ENCODE measurements at places on chromosomes 7 and 10.

- peak; percentile 95 for DNase-seq
Observed at GRCh38 chr10:50624866-50625501, 1.2 kb upstream of the SGMS1 start.

DNA sequence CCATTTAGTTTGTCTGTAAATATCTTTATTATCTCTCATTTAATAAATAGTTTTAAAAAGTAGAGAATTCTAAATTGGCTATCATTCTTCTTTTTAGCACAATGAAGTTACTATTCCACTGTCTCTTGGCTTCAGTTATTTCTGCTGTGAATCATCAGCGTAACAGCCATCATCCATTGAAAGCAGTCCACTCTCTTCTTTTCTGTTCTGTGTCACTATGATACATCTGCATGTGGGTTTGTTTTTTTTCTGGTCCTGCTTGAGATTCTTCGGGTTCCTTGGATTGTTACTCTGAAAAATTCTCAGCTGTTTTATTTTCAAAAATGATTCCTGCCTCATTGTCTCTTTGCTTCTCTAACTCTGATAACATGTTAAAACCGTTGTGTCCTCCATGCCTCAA lies 52.5 kb downstream of the CSGALNACT2 start:
- no peak for DNase-seq

DNA sequence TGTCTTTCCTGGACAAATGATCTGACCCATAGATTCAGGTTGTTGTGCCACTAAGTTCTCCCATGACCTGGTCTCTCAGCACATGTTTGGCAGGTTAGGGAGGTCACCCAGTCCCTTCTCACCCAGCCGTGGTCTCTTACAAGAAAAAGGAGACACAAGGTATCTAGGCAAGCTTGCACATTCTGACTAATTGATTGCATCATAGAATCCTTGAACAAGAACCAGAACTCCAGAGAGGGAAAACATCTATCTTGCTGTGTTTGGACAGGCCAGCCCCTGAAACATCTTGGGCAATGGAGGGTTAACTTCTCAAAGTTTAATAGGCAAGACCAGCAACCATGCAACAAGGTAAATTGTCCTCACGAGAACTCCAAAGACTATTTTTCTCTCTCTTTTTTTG lies 8.5 kb upstream of the HK1 start:
- DNase-seq, result no peak

DNA sequence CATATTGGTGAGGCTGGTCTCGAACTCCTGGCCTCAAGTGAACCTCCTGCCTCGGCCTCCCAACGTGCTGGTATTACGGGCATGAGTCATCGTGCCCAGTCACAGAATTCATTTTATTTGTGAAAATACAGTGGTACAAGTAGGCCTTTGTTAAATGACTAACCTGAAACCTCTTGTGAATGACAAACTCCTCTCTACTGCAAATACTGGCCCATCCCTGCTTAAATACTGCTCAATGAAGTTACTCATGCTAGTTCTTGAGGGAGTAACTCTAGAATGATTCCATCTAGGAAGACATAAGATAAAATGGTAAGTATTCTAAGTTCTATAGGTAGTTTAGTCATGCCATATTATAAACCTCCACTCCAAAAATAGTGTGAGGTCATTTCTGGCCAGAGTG lies 80.7 kb downstream of the UBE2H start:
- DNase-seq, result no peak

- DNase-seq, result no peak
Observed at GRCh38 chr10:34811968-34812514, 3.1 kb downstream of the PARD3 start.

DNA sequence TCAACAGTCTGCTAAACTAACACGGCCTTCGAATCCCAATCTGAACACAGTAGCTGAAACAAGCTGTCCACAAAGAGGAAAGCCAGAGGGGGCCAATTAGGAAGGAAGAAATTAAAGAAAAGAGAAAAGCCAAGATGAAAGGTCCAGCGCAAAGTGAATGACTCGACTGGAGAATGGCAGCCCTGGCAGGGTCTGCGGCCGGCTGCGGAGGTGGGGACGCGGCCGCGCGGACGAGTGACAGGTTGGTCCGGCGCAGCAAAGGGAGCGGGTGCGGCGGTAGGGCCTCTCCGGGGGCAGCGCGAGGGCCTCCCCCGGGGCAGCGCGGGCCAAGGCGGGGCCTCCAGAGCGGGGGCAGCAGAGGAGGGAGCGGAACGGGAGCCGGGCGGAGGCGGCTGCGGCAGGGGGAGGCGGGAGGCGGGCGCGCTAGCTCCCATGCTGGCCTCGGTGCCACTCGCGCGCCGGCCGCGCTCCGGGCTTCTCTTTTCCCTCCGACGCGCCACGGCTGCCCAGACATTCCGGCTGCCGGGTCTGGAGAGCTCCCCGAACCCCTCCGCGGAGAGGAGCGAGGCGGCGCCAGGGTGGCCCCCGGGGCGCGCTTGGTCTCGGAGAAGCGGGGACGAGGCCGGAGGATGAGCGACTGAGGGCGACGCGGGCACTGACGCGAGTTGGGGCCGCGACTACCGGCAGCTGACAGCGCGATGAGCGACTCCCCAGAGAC lies at the start of gene VWC2:
TSS of gene VWC2 (plus strand) at position 421 of the 718 bp plus-strand sequence. CDS start 1,798 bp downstream, outside the sequence.
- no peak for DNase-seq

DNA sequence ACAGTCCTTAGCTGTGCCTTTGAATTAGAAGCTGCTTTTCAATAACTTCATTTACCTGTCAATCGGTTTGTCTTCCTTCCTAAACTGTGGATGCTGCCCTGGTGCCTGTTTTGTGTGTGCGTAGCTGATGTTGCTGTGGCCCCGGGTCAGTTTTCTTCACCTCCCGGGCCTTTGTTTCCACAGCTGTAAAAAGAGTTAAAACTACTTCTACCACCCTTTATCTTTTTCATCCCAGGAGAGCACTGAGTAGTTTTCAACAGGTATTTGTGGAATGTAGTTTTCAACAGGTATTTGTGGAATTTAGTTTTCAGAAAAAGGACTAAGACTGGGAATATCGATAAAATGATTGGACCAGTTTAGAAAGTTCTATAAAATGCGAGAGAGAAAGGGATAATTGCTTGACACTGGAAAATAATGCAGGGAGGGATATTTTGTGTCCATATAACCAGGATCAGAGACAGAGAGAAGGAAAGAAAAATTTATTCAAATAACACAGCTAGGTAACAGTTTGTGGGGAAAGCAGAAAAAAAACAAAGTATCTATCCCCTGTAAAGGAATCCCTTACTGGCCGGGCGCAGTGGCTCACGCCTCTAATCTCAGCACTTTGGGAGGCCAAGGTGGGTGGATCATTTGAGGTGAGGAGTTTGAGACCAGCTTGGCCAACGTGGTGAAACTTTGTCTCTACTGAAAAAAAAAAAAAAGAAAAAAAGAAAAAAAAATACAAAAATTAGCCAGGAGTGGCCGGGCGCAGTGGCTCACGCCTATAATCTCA lies 15.9 kb upstream of the IGF2BP3 start:
- no peak for DNase-seq

DNA sequence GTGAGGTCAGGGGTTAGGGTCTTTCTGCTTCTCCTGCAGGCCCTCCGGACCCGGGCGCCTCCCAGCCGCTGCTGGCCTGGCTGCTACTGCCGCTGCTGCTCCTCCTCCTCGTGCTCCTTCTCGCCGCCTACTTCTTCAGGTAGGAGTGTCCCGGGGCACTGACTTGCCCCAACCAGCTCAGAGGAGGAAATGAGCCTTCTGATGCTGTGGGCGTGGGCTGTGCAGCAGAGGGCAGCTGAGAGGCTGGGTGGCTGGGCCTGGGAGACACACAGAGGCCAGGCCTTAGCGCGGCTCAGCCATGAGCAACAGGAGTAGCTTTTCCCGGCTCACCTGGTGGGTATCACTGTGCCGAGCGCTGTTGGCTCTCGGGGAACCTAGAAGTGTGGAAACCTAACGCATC lies 78.9 kb downstream of the MKI67 start:
- DNase-seq, result no peak

DNA sequence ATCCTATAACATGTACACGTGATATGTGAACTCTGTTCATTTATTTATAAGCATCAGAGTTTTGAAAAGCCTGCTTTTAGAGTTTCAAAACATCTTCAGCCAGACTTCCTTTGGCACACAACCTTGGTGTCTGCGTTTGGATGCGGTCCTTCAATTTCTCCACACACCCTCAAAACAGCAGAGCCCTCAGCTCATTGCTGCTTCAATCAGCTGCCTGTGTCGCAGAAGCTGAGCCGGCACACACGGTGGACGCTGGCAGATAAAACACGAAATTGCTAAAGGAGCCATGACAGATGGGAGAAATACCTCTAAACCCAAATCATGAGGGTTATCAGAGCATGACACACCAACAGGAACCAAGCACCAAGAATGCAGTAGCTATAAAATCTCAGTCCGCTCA lies 396.4 kb upstream of the AKR1E2 start:
- DNase-seq, result no peak

- no peak for DNase-seq
Observed at GRCh38 chr7:140541513-140542227, 62.4 kb upstream of the MKRN1 start.

DNA sequence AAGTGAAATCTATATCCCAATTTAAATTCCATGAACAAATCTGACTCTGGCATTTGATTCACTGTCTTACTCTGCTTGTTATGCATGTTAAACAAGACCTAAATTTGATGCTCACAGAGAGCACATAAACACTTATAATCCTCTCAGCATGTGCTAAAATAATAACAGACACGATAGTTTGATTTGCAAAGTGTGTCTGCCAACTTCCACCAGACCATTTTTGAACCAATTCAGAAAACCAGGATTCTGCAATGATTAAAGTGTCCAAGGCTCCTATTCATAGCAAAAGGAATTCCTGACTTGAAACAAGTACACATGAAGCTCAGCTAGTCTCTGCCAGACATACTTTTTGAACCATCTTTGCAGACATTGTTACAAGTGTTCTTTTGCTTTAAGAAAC lies 11.2 kb downstream of the RBM20 start:
- no peak for DNase-seq

- no peak for DNase-seq
Observed at GRCh38 chr10:29163746-29164145, 125.1 kb upstream of the LYZL1 start.

DNA sequence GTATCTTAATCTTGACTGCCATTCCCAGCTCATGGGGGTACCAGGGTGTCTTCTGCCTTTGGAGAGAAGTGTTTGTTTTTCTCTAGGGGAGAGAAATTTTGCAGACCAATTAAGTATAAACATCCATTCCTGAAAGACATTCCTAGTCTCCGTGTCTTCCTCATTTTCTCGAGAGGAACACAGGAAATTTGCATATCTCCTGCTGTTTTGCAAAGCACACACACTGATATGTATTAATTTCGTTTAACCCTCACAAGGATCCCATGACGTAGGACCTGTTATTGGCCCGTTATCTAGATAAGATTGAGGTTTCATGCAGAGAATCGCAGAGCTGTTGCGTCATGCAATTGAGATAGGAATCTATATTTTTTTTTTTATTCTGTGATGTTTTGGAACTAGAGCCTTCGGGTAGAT lies 944 bp downstream of the RHBDD2 start:
- DNase-seq, result no peak

DNA sequence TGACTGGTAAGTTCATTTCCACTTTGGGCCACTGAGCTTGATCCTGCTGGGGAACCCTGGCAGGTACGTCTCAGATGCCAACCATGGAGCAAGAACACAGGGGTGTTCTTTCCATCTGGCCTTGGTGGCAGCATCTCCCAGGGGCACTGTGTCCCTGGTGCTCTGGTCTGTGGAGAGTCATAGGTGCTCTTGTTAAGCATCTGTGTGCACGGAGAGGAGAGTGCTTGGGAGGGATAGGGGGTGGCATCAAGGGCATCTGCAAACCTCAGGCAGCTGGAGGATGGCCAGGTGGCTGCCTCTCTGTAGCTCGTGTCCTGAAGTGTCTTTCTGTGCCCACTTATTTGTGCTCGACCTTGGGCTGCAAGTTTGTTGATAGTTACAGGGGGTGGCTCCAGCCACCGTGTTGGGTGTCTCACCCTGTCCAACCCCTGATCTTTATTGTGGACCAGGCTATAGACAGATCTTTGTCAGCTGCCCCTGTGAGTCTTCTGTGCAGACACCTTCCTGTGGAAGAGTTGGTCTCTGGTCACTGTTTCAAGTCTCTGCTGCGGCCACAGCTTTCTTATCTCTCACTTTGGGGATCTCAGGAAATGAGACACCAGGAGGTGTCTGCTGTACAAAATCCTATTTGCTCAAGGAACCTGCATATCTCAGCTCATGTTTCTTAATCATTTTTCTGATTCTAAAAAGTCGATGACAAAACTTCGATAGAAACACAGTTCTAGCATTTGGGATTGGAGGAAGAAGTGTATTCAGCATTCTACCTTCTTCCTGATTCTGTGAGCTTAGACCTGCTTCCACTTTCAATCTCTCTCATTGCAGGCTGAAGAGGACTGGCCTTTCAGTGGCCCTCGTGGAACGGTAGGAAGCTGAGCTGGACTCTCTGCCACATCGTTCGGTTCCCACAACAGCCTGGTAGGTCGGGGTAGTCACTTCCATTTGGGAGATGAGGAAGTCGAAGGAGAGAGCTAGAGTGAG lies 17.2 kb upstream of the GIMAP8 start:
- no peak for DNase-seq

GRCh38 chr10:110409926-110410325 lies 87.8 kb upstream of the DUSP5 start:
- DNase-seq, result no peak

DNA sequence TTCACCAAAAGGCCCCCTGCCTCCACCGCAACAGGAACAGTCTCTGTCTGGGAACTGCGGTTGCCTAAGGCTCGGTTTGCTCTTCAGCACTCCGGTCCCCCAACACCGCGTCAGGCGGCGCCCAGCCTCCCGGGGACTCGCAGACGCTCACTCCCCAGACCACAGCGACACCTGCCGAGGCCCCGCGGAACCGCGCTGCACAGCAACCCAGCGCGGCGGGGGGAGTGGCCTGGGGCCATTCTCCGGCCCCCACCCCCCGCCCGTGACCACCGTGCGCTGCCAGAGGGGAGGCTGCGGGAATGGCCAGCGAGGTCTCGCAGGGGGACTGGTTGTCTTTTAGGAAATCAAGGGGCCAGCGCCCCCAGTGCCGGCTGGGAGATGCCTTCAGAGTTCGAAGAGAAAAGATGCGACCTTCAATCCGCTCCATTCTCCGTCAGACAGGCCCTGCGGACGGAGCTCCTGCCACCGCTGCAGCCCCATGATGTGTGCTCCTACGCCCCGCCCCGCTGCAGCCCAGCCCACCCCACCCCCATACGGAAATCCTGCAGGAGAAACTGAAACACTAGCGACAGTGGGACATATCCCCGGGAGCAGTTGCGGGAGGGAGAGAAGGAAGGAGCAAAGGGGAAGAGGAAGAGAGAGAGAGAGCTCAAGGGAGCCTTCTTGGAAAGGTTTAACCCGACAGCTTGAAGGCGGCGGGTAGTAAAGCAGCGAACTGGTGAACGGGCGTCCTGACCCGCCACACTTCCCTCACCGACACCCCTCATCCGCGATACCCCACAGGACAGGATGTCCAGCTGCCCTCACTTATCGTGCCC lies 137.4 kb upstream of the CDCA7L start:
- DNase-seq, result peak; percentile 91
